ENCODE measurements at places on chromosomes 5 and 9. TPM values are rescaled to one million over a fixed set of nuclear protein-coding genes. Genes with fewer than 3 reads are reported as not detected.

DNA sequence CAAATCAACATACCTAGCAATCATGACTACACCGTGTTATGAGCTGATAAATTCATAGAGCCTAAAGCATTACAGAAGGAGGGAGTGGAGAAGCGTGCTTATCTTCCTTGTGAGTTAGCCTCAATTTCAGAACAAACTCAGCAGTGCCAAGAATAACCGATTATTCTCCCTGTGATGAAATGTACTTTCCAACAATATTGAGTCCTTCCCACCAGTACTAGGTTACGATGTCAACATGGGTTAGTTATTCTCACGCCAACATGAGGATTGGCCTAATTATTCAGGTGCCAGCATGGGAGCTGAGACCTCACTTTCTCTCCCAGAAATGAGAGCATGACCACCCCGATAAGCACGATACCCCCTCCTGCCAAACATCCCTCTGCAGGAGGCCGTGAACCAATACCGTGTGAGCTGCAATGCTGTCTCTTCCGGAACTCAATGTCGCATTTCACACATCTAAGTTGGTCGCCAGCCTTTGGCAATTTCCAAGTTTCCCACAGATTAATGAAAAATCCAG lies 193.7 kb downstream of the ENC1 start:
- ATAC-seq = no peak

DNA sequence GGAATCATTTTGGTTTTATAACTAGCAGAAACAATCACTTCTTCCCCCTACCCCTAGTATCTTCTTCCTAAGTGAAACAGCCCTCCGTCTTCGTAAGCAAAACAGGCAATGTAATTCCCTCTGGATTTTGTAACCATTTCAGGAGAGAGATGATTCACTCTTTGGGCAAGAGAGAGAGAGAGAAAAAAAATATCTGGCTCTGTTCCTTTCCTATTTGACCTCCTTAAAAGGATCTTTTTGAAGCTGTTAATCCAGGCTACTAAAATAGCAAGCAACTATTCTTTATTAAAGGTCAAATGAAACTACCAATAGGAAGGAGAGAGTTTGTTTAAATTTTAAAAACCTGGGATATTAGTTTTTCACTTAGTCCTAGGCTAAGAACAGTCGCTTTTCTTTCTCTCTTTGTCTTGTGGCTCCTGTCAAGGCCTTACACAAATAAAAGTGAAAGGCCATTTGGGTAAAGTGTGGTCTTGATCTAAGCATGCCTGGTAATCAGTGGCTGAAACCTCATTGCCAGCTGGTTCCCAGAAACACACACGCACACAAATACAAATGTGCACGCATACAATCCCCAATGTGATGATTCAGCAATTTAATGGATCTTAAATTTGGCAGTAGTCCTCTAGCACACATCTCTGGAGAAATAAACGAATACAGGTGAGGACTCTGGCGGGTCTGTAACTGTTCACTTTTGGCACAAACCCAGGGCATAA lies 70.2 kb downstream of the PRUNE2 start:
- no peak for ATAC-seq

- ATAC-seq = no peak
Measured at GRCh38 chr5:81134066-81134465, 99.1 kb upstream of the CKMT2 start.

DNA sequence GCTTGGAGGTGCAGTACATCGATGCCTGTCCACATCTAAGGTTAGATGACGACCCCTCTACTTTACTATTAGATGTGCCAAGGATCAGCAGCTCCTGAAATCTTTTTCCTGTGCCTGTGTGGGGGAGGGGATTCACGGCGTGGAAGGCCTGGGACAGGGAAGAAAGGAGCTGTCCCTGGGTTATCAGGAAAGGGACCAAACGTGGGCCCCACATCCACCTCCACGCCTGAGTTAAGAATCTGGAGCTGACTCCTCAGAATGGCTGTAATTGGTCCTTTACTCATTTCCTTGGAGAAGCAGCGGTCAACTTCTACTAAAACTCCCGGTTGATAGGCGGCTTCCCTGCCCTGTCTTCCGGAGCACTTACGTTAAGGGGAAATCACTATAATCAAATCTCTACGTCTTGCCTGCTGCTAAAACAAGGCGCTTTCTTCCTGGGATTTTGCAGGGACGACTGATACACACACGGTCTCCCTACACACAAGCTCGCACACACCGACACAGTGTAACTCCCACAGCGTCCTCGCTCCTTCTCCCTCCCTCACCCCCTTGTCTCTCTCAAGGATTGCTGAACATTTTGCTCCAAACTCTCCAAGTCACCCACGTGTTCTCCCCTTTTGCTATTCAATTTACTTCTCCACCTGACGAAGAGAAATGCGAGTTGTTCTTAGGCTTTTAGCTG lies 1.4 kb downstream of the PDE4D start:
- ATAC-seq = no peak

DNA sequence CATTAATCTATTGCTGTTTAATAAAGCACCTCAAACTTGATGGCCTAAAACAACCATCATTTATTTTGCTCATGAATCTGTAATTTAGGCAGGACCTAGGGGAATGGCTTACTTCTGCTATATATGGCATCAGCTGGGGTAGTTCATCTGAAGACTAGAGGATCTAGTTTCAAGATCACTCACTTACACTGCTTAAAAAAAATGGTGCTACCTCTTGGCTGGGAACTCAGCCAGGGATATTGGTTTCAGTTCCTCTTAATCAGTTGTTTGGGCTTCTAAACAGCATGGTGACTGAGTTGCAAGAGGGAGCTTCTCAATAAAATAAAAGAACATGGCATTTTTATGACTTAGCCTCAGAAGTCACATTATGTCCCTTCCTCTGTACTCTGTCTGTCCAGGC lies 142.0 kb downstream of the FAM114A2 start:
- ATAC-seq = no peak

DNA sequence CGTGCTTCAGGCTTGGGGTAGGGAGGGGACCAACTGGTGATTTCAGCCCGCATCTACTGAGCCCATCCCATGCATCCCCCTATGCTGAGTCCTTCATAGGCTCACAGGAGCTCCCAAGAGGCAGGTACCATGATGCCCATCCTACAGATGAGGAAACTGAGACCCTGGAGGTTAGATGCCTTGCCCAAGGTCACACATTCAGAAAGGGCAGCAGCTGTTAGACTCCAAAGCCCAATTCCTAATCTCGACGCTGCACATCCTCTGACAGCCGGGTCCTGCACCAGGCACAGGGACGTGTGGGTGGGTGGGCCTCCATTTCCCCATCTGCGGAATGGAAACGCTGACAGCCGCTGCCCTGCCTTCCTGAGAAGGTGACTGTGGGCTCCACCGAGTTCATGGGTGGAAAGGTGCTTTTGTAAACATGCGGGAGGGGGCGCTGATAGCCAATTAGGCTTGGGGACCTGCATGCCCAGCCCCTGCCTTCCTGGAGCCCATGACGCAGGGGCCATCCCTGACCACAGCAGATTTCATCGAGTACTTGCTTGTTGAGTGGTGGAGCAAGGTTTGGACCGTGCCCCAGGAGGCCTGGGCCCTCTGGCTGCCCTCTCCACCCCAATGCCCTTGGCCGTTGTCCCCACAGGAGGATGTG lies 2.2 kb downstream of the DNM1 start:
- ATAC-seq = no peak

GRCh38 chr5:7331131-7331530 lies 64.8 kb upstream of the ADCY2 start:
- ATAC-seq = no peak

DNA sequence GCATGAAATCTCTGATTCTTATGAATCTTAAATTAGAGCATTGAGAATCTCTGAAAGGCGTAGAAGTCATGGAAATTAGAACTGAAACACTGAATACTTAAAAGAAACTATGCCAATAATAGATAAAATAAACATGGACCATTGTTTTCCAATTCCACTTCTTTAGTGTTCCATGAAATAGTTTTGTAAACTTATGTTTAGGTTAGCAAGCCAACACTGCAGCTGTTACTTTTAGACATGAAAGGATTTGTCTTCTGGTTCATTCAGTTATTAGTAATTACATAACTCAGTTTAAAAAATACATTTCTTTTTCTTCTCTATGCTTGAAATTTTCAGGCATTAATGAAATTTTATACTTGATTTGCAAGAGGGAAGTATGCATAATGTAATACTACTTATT lies 733.4 kb upstream of the NUDT12 start:
- ATAC-seq = no peak

DNA sequence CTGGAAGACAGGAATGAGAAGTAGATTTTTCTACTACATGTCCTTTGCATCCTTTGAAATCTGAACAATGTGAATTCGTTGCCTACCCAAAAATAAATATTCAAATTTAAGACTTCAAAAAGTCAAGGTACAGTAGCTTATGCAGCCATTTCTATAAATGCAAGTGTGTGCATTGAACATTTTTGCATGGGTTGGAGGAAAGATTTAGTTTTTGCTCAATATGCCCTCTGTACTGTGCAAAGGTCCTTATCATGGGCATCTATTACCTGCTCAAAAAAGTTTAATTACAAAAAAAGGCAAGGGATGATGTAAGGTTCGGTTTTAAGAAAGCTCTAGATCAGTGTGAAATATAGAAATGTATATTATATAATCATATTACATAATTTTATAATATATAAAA lies 22.6 kb downstream of the AKNA start:
- ATAC-seq = no peak

SHISAL2B gene
- total RNA-seq = not detected

GRCh38 chr9:135607401-135608293 lies 31.7 kb downstream of the GLT6D1 start:
- no peak for ATAC-seq

GRCh38 chr9:123651273-123651672 lies 278.7 kb downstream of the DENND1A start:
- no peak for ATAC-seq

- no peak for ATAC-seq
Measured at GRCh38 chr5:96530901-96531300, 97.9 kb upstream of the PCSK1 start.

PCDHGB2 gene
- 1.2 TPM for total RNA-seq

TEX48 gene
- total RNA-seq = not detected

DNA sequence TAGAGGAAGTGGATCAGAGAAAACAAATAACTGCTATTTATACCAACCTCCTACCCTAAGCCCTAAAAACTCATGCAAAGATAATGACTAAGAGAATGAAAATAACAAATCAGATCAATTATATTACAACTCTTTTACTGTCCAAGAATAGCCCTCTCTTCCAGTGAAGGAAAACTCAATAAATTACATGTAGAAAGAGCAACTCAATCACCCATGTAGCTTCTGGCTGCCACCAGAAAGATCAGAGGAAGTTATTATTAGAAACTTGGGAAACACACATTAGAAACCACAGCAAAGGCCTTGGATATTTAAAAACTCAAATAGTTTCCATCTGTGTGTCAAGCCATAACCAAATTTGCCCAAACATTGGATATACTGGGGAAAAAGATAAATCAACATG lies 134.0 kb upstream of the TARS1 start:
- no peak for ATAC-seq

DNA sequence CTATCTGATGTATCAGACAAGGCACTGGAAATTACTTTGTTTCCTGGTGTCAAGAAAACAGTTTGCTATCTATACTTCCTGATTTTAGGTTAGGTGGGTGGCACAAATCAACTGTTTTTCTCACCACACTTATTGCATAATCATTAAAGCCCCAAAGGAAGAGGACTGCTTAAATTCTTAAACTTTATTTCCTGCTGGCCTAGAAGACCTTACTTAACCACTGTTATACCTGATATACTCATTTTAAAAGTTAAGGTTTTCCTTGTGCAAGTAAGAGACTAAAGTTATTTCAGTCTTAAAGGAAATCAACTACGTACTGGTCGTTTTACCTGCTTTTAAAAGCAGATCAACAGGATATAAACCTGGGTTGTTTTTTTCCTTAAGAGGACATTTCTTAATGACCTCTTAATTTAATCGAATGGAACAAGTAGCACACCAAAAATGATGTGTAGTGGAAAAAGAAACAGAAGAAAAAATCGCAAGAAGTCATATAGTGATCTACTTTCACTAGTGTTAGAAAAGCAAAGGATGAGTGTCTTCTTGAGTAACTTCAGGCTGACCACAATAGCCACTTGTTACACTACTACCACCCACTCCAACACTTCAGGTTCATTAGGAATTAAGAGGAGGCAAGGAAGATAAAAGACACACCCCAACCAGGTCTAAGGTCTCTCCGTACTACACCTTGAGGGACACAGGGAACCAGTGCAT lies 974 bp downstream of the CLINT1 start:
- ATAC-seq = peak; percentile 45

DNA sequence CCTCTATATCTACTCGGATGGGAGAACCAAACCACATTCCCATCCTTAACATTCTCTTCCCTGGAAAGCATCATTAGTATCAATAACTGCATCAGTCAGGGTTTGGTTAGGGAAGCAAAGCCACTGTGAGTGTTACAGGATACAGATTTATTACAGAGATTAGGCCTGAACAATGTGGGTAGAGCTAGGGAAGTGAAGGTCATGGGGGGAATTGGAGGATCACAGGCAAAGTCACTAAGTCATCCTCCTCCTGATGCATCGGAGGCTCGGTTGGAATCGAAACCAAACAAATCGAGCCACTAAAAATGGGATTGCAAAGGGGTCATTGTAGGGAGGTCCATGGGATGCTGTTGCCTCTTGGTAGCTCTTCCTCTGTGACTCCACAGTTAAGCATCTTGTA lies 61.8 kb upstream of the ZBTB43 start:
- ATAC-seq = no peak

- ATAC-seq = no peak
Measured at GRCh38 chr5:35622974-35623373, 5.3 kb downstream of the SPEF2 start.

TMEFF1 gene
- total RNA-seq = not detected

GRCh38 chr9:110317911-110318310 lies 19.8 kb downstream of the TXNDC8 start:
- no peak for ATAC-seq

DNA sequence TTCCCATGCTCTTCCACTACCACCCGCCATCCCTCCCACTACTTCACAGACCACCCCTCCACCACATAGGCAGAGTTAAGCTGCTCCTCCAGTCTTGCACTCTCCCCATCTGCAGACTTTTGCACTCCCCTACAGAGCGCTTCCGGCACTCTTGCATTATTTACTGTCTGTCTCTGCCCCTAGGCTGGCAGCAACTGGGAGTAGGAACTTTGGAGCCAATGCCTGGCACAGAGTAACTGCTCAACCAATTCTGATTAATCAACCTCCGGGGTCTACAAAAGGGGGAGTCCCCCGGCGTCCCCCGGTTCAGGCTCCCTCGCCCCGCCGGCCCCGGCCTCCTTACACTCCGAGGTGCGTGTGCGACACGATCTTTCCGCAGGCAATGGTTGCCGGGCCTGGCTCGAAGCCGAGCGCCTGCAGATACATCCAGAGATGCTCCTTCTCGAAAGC lies 498 bp downstream of the HAUS6 start:
- ATAC-seq = peak; percentile 45

FOXI1 gene
- total RNA-seq = 0.16 TPM
